Stimulated activated CD4-positive, alpha-beta T cell treated with anti-CD3 and anti-CD28 coated beads, Interleukin-2, amount 100 ng/mL, for 4 hours (primary cell): ENCODE measurements at places on chromosomes 16 and 17.

- no peak for DNase-seq
Measured at GRCh38 chr17:65850486-65850885, 289.0 kb upstream of the AXIN2 start.

GRCh38 chr16:55133654-55134053 lies 190.3 kb upstream of the IRX6 start:
- no peak for DNase-seq

DNA sequence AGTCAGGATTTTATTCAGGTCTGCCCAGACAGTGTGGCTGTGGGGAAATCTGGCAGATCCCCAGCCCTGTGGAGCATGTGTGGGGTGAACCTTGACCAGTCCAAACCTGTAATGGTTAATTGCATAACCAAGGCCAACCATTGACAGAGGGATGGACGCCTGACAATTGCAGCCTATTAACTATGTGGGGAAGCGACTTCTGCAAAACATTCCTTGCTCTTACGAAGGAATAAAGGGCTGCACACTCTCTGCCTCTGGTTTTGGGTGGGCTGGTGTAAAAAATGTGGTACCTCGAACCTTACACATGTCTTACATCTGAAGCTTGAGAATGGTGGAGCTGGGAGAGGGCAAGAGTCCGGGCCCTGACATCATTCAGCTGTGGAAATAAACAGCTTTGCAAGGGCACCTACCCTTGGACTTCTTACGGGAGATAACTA lies 35.8 kb downstream of the MAF start:
- no peak for DNase-seq

- no peak for DNase-seq
Measured at GRCh38 chr16:54286090-54286365, 559 bp downstream of the IRX3 start.

DNA sequence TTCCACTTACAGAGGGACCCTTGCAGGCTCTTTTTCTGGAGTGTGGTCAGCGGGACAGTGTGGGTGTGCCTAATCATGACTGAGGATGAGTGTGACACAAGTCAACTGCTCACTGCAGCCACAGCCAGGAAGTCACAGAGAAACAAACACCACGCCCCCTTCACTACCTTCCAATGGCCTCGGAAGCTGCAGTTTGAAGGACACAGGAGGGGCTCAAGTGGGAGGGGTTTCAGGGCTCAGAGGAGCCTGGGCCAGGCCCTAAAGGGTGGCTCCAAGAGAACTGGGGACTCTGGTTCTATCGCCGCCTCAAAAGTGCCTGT lies 116.2 kb upstream of the SDK2 start:
- DNase-seq: no peak

- DNase-seq: no peak
Measured at GRCh38 chr17:34626121-34626681, 46.8 kb downstream of the TMEM132E start.

- DNase-seq: no peak
Measured at GRCh38 chr17:66032082-66032712, 159.7 kb downstream of the CEP112 start.
